CD4-positive, alpha-beta T cell treated with Interferon gamma for 1 hour (primary cell): ENCODE measurements at places on chromosomes 1 and 21.

DNA sequence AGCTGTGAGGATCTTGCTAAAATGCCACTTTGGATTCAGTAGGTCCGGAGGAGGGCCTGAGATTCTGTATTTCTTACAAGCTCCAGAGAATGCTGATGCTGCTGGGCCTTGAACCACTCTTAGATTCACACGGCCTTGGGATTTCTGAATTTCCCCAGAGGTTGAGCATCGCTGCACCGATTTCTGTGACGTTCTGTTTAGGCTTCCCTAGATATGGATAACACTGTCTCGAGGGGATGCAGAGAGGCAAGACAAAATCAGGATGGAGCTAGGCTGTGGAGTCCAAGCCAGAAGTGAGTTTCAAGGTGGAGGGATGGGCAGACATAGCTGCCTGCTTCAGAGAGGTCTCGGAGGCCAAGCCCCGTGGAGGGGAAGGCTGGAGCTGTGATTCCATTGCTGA, 415.9 kb upstream of the PROX1 start:
- DNase-seq: no peak

DNA sequence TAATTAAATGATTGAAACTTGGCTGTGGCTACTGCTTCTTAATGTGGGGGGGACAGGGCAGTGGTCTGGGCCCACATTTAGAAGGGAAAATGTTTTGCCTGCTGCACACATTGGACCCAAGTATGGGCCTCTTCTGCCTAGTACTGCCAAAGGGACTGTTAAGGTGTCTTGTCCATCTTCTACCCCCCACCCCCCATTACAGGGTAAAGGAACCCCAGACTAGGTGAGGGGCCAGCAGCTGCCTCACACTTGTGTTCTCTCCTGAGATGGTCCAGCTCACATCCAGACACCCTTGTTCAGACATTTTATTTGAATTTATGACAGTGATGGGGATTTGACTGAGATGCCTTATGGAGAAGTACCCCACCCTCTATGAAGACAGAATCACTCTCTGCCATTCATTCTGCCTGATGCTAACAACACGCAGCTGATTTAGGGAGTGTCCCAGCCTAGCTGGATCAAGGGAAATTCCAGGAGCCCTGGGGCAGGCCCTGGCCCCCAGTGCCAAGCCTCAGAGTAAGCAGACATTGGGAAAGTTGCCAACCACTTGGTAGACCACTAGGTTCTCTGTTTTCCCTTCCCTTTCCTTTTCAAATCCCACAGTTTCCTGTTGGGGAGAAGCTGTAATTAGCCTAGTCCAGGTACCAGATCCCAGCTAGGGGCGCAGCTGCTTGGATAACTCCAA, 42.1 kb downstream of the YARS1 start:
- DNase-seq: no peak

DNA sequence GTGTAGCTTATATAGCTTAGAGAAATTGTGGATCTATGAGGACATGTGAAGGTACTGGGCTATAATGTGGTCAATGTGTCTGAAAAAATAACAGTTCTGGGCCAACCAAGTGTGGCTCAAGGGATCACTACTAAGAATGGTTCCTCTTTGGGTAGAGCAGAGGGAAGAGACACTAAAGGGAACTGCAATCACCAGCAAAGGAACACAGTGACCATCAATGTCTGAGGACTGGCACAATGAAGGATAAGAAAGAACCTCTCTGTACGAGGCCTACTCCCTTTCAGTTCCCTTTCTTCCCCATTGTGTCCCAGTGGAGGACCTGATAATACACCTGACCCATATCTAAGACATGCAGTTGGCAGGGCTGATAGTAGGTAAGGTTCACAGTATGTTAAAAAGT, 89.9 kb upstream of the JAK1 start:
- no peak for DNase-seq

DNA sequence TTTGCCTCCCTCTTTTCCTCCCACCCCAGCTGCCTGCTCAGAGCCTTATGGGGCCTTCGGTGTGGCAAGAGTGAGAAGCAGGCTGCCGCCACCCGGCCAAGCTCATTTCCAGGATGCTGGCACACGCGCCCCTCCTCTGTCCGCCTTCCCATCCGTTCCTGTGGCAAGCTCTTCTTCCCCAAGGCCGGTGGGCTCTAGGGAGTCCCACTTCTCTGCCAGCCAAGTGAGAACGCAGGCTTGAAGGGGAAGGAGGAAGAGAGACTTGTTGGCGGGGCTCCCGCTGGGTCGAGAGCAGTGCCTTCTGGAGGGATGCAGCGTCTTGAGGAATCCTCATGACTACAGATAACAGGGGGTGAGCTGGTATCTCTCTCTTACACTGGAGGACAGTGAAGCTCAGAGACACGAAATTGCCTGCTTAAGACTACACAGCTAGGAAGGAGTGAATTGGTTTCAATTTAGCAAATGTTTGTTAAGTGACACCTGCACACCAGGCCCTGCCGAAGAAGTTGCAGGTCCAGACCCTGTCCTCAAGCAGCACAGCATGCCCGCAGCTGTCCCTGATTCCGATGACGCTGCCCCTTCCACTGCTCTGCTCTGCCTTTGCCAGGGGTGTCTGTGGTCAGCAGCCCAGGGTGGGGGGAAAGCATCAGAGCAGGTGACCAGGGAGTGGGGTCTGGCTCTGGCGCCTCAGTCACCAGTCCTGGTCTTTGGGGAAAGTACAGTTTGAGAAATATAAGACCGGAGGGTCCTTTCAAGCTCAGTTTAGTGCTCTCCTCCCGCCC, 40.1 kb upstream of the FOXO6 start:
- DNase-seq: no peak

DNA sequence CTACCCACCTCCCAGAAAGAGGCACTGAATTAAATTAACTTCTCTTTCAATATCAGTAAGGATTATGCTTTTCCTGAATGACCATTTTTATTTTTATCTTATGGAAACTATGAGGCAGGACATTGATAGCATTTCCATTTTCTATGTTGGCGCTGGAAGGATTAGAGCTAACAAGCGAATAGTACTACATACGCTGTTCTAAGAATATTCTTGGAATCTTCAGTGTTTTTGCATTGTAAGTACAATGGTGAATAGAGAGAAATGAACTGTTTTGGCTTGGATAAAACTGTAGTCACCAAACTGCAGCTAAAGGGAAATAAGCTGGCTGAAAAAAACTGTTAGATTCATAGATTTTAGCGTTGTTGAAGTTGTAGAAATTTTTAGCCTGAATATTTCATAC, 779.0 kb upstream of the ADGRL4 start:
- no peak for DNase-seq
